ENCODE measurements at places on chromosomes 12 and 14.

DNA sequence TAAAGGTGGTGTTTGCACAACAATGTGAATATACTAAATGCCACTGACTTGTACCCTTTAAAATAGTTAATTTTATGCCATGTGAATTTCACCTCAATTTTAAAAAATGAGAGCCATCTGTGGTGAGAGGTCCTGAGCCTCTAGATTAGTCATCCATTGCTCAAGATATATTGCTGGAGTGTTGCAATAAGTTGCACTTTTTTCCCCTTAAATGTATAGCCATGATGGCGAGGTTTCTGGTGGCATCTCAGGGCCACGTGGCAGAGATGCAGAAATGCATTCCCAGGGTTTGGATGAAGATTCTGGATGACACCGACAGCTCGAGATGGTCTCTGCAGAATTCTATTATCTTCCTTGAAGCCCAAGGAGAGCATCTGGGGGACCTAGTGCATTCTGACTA lies 153.7 kb downstream of the AACS start:
- DNase-seq, result peak; percentile 19

DNA sequence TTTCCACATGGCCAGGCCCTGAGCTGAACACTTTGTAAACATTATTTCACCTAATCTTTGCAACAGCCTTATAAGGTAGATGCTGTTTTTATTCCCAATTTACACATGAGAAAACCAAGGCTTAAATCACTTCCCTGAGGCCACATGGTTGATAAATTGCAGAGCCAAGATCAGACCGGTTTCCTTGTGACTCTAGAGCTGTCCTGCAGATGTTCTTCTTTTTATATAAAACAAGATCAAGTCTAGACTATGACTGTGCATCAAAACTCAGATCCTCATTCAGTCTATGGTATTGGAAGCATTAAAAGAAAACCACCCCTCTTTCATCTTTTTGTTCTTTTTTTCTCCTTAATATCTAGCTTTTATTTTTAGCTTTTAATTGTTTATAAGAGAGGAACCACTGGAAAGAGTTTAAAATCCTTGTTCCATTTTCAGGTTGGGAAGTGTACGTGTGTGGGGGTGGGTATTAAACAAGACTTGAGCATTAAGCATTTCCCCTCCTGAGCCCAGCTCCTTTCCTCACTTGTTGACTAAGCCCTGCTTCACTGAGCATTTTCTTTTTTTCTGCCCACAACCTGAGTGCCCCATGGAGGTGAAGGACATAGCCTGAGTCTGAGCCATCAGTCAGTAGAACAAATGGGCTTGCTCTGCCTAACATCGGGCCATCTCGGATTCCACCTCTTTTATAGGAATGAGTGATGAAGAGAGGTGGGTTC lies 45.4 kb downstream of the GPATCH2L start:
- DNase-seq, result no peak

DNA sequence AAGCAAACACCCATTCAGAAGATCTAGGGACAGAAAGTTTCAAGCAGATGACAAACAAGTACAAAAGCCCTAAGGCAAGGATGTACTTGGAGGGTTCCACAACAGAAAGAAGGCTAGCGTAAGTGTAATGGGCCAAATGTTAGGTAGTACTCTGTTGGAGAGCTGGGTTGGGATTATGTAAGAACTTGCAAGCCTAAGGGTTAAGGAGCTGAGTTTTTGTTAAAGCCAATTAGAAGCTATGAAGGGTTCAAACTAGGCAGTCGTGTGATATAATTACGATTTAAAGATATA lies 41.4 kb downstream of the HECTD1 start:
- no peak for DNase-seq

GRCh38 chr12:109170324-109170723 lies 53.9 kb downstream of the ACACB start:
- peak; percentile 75 for DNase-seq

- DNase-seq, result no peak
Observed at GRCh38 chr14:94679937-94680861, 68.0 kb downstream of the SERPINA3 start.

DNA sequence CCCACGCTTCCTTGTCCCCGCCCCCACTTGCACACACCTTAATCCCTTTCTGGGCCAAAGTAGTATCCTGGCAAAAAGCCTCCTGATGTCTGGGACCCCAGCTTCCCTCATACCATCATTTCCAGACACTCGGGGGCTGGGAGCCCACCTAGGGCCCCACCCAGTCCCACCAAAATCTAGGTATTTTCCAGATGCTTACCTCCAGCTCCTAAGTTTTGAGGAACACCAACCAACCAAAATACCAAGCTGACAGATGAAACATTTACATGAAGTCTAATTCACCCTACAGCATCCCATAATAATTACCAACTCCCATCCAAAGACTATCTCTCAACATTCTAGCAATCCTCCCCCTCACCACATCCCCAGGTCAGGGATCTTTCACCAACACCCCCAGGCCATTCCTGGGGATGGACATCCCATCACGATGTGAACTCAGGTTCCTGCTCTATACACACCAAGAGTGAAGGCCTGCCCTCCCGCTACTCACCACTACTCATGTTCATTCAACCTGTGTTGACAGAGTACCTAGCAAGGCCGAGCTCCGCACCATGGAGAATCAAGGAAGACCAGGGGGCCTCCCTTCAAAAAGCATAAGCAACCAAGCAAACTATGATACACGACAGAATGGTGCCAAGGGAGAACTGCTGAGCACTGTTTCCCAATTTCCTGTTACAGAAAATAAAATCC lies 1.6 kb upstream of the CHD4 start:
- DNase-seq, result no peak

DNA sequence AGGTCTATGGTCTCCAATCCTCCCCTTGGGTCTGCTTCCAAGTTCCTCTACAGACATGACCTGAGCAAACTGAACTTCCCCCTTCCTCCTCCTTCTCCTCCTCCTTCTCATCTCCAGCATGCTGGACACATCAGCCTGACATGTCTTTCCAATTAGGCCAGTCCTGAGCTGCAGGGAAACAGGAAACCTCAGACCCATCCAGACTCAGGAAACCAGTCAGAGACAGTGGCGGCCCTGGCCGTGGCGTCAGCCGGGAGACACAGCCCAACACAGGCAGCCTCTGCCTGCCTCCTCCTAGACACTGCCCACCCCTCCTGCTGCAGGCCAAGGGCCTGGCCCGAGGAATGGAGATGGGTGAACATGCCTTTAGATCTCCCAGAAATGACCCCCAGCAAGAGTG lies 468.8 kb downstream of the BCL11B start:
- no peak for DNase-seq

- DNase-seq, result no peak
Observed at GRCh38 chr12:3224530-3224903, 147.3 kb downstream of the TSPAN9 start.

GRCh38 chr12:67355428-67356379 lies 86.5 kb downstream of the CAND1 start:
- peak; percentile 25 for DNase-seq

DNA sequence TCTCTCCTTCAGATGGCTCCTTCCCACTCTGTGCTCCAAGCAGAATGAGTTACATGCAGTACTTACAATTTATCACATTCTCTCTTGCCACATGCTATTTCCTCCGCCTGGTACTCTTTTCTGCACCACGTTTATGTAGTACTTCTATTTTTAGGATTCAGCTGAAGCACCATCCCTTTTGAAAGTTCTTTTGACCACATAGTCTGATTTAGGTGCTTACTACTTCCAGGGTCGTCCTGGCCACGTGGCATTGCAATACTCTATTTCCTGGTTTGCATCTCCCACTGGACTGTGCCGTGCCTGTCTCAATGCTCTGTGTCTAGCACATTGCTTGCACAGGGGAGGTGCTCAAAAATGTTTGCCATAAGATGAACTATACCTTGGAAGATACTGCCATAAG lies 16.3 kb upstream of the TBC1D30 start:
- no peak for DNase-seq

DNA sequence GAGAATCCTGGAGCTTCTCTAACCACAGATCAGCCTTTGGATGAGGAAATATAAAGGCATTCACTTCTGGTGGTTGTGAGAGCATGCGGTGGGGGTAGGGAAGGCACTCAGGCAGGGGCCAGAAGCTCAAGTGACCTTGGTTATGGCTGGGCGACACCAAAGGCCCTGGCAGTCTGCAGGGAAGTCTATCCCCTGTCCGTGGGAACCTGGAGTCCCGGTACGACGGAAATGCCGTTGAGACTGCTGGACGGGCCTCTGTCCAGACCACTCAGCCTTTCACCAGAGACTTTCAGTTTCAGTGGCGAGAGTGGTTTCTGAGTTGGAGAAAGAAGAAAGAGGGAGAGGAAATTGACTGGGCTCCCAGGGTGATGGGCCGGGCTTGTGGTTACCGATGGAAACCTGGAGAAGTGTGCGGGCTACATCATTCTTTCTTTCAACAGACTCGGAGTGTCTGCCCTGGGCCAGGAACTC lies 20.9 kb downstream of the ISCA2 start:
- no peak for DNase-seq

DNA sequence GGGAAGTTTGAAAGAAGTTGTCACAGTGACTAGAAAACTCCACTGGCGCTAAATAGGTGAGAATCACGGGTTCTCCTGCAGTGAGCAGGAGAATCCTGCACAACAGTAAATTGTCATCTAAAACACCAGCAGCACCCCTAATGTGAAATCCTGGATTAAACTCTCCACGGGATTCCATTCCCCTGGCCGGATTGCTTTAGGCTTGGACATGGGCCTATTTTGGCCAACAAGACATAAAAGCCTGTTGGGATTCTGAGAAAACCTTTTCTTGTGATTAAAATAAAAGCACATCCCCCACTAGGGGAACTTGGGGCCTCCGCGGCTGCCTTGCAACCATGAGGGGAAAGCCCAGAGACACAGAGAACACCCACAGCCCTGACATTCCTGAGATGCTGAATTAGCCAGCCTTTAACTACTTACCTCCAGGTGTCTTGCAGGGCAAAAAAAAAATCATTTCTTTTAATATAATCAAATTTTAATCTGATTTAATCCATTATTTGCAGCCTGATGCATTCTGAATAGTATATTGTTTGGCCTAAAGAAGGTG lies 21.0 kb upstream of the TSPAN11 start:
- no peak for DNase-seq

DNA sequence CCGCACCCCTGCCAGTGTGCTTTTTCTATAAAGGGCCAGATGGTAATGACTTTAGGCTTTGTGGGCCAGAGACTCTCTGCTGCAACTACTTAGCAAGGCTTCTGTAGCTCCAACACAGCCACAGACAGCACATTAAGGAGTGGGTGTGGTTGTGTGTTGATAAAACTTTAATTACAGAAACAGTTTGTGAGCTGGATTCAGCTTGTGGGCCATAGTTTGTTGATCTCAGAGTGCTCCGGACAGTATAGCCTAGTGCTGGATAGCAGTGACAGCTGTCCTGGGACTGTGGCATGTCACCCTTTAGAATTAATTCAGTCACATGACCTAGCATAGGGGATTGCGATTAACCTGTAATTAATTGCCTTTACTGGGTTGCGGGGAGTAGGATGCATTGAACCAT lies 109.7 kb downstream of the ZNF664 start:
- DNase-seq, result no peak

GRCh38 chr12:65427646-65428045 lies 149.2 kb downstream of the MSRB3 start:
- DNase-seq, result no peak

DNA sequence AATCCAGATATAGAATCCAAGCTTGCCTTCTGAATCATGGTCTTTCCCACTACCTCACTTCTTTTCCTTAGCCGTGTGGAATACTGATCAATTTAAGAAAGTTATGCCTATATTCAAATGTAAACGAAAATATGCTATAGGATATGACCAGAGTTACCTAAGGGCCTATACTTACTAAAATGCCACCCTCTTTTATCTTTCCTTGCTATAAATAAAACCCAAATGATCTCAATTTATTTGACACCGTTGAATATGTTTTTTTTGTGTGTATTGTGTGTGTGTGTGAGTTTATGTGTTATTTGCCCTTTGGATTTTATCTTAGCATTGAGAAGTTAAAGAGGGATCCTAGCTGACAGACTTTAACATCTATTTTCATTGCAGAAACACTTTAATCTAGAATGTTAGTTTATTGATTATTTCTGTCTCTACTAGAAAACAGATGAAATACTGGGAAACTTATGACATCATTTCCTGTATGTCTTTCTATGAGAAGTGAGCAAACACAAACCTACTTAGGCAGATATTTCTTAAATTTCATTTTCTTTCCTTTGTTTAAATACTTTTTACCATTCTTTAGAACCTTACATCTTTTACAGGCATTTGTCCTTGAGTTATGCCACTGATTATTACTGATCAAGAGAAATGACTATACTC lies 2.0 kb upstream of the TAS2R9 start:
- DNase-seq, result no peak

DNA sequence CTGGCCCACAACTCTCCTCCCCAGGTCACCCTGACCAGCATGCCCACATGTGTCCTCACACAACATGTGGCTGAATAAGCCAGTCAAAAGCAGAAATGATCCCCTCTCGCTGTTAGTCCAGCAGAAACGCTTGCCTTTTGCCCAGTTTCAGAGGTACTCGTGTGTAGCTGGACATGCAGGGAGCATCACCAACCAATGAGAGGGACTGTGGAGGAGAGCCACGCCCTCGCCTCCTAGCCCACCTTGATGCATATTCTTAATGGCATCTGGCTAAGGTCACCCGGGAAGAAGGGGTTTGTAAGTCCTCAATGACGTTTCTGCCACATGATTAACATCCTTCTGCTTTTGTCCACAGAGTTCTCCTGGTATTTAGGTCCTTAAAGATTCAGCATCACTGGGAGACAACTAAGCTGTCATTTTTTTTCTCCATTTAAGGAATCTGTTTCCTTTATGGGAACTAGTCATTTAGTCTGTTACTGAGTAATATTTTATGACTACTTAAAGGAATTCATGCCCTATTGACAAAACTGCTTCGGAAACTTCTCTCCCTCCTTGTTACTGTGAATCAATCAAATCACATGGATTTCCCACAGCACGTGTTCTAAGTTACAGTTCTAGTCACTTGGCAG lies 134.0 kb downstream of the GCH1 start:
- no peak for DNase-seq

DNA sequence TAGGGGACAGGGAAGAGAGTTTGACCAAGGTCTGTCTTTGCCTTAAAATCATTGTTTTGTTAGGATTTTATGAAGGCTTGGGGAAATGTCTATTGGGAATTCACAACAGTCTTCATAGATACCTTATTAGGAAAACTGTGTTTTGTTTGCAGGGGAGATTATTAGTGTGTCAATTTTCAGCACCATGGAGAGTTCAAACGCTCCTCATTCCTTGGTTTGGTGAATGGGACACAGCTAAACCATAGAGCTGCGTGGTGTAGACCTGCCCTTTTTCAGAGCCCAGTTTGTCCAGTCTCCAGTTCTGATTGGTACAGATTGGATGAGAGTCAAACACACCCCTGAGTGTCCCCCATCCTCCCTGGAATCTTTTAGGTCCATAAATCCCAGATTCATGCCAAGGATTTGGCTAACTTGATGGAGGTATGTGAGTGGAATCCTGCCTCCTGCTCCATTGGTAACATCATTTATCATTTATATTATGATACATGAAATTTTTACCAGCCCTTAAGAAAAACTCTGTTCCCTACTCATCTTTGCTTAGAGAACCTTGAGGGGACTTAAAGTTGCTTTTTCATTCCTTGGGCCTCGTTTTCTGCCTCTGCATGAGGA lies 12.0 kb downstream of the NGDN start:
- DNase-seq, result no peak

- no peak for DNase-seq
Observed at GRCh38 chr14:80770114-80770908, 171.2 kb downstream of the CEP128 start.
